Brain microvascular endothelial cell (primary cell): ENCODE measurements at places on chromosomes 5 and 9.

GRCh38 chr5:8327016-8327415 is 458.1 kb downstream of the MTRR start:
- DNase-seq, result no peak

DNA sequence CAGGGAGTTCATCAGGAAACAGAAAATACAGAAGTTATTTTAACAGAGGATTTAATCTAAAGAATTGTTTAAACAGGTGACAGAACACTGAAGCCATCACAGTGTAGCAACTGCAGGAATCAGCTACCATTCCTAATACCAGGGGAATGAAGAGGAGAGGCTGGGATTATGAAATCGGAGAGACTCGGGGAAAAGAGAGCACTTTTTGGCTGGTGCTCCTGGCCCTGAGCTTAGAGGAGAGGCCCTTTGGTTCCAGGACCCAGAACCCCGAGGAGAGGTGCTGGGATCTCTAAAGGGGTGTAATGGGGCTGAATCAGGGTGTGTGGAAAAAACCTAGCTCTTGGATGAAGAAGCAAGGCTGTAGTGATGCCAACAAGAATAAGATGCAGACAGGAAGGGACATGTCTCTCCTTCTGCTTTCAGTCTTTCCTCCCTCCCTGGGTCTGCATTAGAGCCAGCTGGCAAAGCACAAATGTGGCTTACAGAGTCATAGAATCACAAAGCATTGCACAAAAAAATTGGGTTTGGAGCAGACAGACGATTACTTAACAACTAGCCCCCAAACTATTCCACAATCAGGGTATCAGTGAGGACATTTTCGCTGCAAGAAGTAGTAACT is 11.6 kb upstream of the SFXN1 start:
- DNase-seq, result no peak

DNA sequence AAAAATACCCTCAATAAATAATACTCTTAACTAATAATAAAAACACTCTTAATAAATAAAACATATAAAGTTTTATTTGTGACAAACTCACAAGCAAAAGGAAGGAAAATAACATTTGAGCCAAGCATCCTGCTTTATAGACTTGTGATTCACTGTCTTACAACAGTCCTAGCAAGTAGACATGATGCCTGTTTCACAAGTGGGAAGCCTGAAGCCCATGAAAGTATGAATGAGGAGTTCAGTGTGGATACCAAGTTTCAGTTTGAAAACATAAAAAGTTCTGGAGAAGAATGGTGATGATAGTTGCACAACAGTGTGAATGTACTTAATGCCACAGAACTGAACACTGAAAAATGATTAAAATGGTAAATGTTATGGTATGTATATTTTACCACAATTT is 10.9 kb downstream of the HABP4 start:
- no peak for DNase-seq

- peak; percentile 25 for DNase-seq
Measured at GRCh38 chr5:91382530-91383026, 539 bp downstream of the ARRDC3 start.

DNA sequence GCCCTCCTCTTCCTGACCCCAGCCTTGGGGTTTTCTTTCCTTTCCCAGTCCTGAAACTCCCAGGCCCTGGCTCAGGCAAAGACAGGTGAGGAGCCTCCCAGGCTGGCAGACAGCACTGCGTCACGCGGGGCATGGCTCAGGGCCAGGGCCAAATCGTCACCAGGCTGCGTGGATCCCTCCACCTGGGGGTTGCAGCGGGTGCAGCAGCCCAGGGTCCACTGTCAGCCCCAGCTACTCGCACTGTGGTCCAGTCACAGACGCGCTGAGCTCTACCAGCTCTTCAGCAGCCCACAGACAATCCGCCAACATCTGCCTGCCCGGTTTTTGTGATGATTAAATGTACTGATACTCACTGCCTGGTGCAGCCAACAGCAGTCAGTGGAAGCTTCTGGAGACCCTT is 12.1 kb downstream of the FAM78A start:
- no peak for DNase-seq

GRCh38 chr5:143406408-143406807 is 2.9 kb upstream of the NR3C1 start:
- no peak for DNase-seq

DNA sequence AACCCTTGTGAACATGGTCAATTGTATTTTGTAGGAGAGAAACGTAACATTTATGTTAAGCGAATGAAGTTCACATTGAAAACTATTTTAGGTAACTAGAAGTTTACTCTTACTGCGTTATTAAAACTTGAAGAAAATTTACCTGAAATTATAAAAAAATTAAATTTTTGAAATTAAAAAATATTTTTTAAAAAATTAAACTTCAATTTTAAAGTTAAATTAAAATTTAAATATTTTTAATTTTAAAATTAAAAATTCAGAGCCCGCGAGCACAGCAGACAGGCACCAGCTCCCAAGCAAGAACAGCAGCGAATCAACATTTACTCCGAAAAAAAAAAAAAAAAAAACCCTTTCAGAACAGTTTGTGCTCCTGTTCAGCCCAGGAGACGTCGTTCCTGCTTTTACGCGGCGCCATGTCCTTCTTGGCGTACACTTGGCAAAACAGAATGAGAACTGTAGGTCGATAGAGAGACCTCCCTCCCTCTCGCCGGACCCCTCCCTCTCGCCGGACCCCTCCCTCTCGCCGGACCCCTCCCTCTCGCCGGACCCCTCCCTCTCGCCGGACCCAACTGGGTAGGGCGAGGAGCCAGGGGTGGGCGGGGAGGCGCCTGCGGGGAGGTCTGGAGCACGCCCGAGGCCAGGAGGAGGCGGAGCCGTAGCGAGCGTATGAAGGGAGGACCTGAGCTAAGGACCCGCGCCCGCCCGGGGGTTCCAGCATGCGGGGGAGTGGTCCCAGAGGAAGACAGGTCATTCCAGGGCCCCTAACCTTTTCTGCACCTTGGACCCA is 235.8 kb downstream of the ROR2 start:
- DNase-seq, result peak; percentile 64

GRCh38 chr5:115309751-115310370 is 13.4 kb upstream of the CCDC112 start:
- DNase-seq, result no peak

GRCh38 chr9:136944212-136944518 is 373 bp downstream of the FBXW5 start:
- no peak for DNase-seq

GRCh38 chr5:106189121-106189809 is 1481.5 kb downstream of the EFNA5 start:
- DNase-seq, result no peak

- DNase-seq, result no peak
Measured at GRCh38 chr5:139395844-139396640, 1.1 kb upstream of the PROB1 start.

GRCh38 chr5:75668977-75669689 is 48.1 kb downstream of the POC5 start:
- peak; percentile 40 for DNase-seq

- DNase-seq, result no peak
Measured at GRCh38 chr9:34170237-34170991, 8.4 kb upstream of the UBAP1 start.

DNA sequence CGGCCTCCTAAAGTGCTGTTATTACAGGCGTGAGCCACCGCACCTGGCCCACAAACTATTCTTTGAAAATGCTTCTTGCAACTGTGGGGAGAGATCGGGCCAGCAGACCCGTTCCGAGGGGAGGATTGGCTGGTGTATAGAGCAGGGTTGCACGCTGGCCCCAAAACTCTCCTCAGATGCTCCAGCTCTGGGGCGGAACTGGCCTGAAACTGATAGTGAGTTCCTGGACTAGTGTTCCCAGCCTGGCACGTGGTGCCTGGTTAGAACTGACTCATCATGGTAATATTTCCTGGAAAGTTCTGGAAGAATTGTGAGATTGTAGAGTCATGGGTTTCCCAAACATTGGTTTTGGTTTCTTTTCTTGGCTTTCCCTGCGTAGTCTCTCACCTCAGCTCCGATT is 120.5 kb downstream of the FBXL7 start:
- peak; percentile 72 for DNase-seq

DNA sequence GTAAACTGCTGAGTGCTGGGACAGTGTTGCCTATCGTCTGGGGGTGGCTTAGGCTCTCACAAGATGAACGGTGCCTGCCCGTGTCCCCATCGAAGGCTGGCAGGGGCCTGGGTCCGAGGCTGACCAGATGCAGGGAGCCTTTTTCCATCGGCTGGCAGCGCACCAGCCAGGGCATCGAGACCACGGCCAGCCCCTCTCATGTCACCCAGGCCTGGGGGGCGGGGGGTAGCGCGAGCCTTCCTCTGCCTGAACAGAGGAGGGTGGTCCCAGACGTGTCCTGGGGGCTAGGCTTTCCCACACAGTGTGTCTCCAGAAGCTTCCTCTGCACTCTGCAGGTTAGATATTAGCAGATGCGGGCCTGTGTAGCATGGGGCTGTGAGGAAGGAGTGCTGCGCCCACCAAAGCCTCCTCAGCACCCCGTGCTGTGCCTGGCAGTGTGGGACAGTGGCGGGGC is 17.3 kb downstream of the FGD3 start:
- no peak for DNase-seq

- DNase-seq, result no peak
Measured at GRCh38 chr9:126145887-126146253, 180.8 kb upstream of the MVB12B start.

DNA sequence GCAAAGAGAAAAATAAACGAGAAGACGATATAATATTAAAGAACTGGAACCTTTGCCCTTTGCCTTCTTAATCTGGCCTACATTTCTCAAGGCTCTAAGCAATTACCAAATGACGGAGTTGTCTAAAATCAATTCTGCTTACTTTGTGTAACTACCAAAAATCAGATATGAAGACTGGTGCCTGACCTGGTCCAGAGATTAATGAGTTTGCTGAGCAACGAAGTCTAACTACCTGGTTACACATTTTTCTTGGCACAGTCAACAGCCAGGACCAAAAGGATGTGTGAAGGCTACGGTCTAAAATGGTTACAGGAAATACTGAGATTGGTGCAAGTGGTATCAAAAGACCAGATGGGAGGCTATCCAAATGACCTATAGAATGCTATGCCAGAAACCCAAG is 17.8 kb upstream of the IFNE start:
- no peak for DNase-seq

- peak; percentile 39 for DNase-seq
Measured at GRCh38 chr5:33939556-33940262, 3.5 kb downstream of the RXFP3 start.

DNA sequence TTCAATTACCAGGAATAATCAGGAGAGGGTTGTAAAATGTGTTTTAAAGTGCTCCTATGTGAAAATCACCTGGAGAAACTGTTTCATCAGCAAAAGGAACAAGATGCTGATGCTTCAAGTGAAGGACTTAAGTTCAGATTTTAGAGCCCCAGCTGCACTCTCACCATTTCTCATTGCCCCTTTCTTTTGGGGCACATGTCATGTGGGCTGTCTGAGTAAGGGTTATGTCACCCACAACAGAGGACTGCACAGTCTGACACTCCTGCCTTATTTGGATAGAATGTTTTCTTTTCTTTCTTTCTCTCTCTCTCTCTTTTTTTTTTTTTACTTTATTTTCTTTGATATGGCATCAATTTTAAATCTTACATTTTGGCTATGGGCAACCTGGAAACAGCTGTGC is 204.1 kb upstream of the EFNA5 start:
- peak; percentile 14 for DNase-seq
